ENCODE measurements at places on chromosomes 13 and 19.

DNA sequence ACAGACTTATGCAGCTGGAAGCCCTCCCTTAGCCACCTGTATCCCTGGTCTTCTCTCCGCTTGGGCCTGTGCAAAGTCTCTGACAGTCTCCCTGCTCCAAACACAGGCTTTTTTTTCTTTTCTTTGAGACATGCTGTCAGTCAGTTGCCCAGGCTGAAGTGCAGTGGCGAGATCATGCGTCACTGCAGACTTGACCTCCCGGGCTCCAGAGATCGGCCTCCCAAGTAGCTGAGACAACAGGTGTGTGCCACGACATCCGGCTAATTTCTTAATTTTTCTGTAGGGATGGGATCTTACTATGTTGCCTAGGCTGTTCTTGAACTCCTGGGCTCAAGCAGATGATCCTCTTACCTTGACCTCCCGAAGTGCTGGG, 1.6 kb downstream of the MZF1 start:
- DNase-seq = no peak

DNA sequence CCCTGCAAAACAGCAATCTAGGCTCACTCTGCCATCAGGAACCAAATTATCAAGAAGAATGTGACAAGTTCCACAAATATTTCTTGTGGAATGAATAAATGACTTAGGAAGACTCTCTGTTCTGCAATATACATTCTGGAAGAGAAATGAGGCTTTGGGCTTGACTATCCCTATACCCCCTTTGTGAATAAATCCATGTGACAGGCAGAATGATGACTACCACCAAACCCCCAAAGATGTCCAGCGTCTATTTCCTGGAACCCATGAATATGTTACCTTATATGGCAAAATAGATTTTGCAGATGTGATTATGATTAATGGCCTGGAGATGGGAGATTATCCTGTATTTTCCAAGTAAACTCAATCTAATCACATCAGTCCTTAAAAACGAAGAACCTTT, 139.3 kb downstream of the ENOX1 start:
- no peak for DNase-seq

DNA sequence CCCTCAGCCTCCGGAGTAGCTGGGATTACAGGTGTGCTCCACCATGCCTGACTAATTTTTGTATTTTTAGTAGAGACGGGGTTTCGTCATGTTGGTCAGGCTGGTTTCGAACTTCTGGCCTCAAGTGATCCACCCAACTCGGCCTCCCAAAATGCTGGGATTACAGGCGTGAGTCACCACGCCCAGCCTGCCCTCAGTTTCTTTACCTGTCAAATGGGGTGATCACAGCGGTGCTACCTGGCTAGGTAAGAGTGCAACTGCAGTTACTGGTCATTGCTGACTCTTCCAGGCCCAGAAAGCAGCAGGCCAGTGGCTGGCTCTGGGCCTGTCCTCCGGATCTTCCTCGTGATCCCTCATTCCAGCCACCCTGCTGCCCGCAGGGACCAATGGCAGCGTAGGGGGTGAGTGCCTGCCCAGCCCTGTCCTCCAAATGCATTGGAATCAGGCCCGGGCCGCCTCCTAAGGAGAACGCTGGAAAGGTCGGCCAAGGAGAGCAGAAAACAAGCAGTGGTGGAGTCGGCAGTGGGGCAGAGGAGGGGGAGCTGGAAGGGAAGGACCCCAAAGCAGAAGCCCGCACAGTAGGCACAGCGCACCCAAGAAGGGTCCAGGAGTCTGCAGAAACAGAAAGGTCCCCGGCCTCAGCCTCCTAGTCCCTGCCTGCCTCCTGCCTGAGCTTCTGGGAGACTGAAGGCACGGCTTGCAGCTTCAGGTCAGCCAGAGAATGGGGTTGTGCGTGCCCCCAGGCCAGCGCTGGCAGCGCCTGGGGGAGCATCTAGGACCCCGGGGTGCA, 1.8 kb upstream of the SLC27A1 start:
- DNase-seq = no peak

DNA sequence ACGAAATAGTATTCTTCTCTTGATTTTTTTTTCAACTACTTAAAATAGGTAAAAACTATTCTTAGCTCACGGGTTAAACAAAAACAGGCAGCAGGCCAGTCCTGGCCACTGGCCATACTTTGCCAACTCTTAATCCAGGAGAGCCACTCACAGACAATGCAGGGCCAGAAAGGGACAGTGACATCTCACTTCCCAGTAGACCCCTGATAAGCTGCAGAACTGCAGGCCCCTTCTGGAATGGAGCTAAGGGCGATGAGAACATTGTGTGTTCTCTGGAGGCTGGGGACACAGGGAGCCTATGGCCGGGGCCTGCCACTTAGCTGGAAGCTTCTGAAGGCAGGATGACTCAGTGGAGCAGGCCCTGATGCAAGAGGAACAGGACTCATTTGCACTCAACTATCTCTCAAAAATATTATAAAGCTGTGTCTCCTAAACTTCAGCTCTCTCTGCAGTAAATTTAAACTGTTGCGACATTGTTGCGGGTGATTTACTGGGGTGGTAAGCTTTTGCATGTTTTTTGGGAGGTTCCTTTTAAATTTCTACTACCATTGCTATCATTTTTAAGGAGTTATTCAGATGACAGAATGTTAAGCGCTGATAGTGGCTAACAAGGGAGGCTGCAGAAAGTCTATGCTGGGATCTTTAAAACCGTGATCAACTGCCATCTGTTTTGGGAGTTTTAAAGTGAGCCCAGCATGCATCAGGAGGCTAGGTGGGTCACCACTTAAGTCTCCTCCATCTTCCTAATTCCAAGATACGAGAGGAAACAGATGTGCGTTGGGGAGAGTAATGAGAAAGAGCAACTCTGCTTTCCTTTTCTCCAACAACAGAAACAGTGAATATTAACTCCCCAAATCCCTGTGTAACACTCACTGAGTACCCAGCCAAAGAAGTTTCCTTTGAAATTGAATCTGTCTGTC, 33.2 kb upstream of the KATNAL1 start:
- DNase-seq = no peak

DNA sequence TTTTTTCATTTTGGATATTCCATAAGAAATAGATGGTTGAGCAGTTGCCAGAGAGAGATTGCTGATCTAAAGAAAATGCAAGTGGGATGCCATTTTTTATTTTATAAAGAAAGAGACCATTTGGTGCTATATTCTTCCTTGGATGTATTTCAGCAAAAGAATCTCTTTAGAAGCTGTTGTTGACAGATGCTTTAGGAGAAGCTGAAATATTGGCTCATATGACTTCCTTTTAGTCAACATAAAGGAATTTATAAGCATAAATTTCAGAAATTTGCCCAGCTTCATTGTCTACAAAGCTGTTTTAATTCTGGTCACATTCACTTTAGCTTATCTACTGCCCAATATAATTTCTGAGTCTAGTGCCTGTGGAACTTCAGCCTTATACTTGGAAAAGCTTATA, 36.9 kb downstream of the POLR1D start:
- DNase-seq = no peak

DNA sequence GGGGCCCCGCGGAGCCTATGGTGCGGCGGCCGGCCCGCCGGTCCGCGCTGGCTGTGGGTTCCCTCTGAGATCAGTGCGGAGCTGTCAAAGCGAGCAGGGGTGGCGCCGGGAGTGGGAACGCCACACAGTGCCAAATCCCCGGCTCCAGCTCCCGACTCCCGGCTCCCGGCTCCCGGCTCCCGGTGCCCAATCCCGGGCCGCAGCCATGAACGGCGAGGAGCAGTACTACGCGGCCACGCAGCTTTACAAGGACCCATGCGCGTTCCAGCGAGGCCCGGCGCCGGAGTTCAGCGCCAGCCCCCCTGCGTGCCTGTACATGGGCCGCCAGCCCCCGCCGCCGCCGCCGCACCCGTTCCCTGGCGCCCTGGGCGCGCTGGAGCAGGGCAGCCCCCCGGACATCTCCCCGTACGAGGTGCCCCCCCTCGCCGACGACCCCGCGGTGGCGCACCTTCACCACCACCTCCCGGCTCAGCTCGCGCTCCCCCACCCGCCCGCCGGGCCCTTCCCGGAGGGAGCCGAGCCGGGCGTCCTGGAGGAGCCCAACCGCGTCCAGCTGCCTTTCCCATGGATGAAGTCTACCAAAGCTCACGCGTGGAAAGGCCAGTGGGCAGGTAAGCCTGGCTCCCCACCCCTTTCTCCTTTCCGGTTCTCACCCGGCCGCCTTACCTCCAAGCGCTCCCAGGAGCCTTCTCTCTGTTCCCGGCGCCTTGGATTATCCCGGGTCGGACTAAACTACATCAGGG, at the start of gene PDX1:
Gene PDX1 (plus strand): TSS at position 67 of the 743 bp plus-strand sequence. CDS start 139 bp downstream, at position 206.
- no peak for DNase-seq

DNA sequence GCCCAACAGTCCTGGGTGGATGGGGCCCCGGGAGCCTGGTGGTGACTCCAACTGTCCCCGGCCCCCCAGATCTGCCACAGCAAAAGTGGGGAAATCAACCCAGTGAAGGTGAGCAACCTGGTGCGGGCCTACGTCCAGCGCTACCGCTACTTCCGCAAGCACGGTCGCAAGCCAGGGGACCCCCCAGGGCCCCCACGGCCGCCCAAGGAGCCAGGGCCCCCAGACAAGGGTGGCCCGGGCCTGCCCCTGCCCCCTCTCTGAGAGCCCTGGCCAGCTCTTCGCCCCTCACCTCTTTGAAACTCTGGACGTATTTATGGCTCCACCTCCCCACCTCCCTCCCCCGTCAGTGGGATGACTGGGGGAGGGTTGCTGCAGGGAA, 7.5 kb downstream of the IRF3 start:
- DNase-seq = no peak

DNA sequence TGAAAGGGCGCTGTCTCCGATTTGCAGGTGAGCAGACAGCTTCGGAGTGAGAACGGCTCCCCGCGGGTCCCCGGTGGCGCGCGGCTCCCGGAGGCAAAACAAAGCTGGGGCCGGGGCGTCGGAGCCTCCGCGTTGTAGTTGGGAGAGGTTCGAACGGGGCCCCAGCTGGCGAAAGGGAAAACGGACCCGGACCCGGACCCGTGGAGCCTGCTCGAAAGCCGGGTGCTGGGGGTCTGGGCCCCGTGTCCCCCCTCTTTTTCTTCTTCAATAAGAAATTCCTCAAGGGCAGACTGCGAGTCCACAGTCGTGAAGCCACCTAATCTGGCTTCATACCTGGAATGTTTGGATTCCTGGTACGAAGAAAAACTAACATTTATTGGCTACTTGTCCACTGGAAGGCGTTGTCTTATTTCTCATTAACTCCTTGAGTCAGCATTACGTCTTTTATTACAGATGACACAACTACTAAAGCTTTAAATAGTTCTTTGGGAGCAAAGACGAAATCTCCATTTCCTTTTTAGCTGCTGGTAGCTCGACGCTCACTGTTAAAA, 632 bp upstream of the MTIF3 start:
- no peak for DNase-seq

DNA sequence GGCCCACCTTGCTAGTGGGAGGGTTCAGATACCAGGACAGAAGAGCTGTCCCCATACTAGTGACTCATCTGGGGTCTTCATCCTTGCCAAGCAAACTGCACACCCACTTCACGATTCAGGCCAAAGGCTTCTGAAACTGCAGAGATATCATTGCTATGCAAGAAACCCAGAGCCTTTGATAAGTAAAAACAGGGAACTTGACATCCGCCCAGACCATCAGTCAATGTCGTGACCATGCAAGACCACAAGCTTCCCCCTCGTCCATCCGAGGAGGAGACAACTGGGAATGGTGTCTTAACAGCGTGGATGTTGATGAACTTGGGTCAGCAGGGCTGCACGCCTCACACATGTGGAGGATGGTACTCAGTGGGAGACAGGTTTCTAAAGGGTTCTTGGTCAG, 58.0 kb downstream of the ABCC4 start:
- no peak for DNase-seq

DNA sequence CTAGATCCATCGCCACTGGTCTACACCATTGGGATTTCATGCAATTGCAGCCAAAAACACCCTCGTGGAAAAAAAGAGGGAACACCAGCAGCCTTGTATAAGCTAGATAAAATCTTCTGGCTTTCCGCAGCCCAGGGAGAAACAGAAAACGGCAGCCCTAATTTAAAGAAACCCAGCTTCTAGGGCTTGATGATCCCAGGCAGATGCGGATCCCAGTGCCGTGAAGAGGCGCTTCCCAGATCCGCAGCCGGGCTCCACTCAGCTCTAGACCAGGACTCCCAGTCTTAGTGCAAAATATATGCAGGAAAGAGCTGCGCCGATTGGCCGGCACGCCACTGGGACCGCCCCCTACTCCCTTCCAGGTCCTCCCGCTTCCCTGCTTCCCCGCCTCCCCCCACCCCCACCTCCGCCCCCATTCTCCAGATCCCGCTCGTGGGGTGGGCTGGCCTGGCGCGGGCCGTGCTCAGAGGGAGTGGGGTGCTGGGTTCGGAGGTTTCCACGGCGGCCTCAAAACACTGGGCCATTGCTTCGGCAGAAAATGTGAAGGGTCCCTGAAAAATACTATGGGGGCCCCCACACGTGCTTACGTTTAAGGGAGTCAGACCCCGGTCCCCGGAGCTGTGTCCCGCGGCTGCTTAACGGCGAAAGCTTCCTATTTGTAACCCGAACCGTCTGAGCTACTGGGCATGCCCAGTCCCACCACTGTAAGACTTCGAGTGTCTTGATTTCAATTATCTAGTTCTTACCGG, 63.1 kb downstream of the SERP2 start:
- peak; percentile 85 for DNase-seq

GRCh38 chr13:42369071-42369797, 97.3 kb downstream of the AKAP11 start:
- no peak for DNase-seq

DNA sequence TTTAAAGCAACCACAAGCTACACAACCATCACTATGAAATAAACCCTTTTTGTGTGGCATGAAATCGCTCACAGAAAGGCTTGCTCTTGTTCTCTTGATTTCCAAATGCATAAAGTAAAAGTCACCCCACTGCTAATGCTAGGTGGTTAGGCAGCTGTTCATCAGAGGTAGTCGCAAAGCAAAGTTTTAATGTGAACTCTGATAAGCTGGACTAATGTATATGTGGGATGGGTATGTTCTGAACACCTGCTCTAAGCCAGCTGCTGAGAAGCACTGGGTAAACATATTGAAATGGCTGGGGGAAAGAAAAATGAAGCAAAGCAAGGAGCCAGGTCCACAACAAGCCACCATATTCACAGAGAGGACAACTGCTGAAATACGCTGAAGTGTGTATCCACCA, 142.3 kb downstream of the KLF12 start:
- DNase-seq = peak; percentile 73

DNA sequence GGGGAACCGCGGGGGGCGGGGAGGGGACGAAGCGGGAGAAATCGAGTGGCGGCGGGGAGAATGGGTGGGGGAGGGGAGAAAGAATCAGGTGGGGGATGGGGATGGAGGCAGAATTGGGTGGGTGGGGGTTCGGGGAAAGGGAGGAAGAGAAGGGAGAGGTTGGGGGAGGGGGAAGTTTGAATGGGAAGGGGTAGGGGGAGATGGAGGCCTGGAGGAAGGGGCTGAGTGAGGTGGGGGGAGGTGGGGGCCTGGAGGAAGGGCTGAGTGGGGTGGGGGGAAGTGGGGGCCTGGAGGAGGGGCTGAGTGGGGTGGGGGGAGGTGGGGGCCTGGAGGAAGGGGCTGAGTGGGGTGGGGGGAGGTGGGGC, 403 bp upstream of the ADAMTS10 start:
- DNase-seq = no peak
